Stimulated activated CD4-positive, alpha-beta T cell treated with anti-CD3 and anti-CD28 coated beads, Interleukin-2, amount 100 ng/mL, for 24 hours (primary cell): ENCODE measurements at places on chromosomes 13 and 19.

- no peak for DNase-seq
These were observed 1257.5 kb upstream of the ATXN8OS start for GRCh38 chr13:68850160-68850559.

GRCh38 chr13:108325863-108326262, 56.3 kb downstream of the TNFSF13B start:
- no peak for DNase-seq

GRCh38 chr13:109767023-109767422, 19.4 kb downstream of the IRS2 start:
- no peak for DNase-seq

GRCh38 chr19:383922-384798, 24.8 kb downstream of the C2CD4C start:
- DNase-seq: peak; percentile 26

DNA sequence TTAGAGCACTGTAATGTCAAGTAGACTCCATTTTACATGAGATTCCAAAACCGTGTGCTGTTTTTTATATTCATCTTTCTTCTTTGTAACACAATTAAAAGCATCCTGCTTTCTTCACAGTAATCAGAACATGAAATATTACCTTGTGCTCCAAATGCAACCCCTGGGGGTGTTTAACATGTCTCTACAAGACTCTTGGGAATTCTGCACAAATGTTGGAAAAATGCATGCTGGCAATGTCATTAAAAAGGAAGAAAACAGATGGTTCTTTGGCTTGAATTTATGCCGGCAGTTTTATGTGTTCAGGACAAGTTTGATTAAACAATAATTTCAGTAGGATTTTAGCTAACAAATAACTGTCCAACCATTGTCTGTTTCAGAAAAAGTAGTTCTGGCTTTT, 159.1 kb downstream of the LIG4 start:
- DNase-seq: no peak

DNA sequence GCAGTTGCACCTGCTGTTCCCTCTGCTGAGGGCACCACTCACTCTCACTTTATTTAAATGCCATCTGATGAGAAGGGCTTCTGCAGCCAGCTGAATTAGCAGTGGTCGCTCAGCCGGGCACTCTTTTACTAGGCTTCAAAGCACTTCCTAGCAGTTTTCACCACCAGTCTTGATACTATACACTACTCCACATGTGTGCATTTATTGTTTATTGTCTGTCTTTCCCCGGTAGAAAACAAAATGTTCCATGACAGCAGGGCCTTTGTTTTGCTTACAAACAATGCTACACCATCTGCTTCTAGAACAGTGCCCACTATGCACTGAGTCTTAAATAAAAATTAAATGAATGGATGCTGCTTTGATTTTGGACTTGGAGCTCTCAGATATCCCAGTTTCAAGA, 404.9 kb downstream of the FGF14 start:
- DNase-seq: no peak

- no peak for DNase-seq
These were observed 3.3 kb downstream of the ICAM5 start for GRCh38 chr19:10292789-10293636.

GRCh38 chr19:33683881-33684537, 62.3 kb downstream of the CHST8 start:
- DNase-seq: peak; percentile 7

- no peak for DNase-seq
These were observed 80.2 kb downstream of the IRS2 start for GRCh38 chr13:109706015-109706715.

DNA sequence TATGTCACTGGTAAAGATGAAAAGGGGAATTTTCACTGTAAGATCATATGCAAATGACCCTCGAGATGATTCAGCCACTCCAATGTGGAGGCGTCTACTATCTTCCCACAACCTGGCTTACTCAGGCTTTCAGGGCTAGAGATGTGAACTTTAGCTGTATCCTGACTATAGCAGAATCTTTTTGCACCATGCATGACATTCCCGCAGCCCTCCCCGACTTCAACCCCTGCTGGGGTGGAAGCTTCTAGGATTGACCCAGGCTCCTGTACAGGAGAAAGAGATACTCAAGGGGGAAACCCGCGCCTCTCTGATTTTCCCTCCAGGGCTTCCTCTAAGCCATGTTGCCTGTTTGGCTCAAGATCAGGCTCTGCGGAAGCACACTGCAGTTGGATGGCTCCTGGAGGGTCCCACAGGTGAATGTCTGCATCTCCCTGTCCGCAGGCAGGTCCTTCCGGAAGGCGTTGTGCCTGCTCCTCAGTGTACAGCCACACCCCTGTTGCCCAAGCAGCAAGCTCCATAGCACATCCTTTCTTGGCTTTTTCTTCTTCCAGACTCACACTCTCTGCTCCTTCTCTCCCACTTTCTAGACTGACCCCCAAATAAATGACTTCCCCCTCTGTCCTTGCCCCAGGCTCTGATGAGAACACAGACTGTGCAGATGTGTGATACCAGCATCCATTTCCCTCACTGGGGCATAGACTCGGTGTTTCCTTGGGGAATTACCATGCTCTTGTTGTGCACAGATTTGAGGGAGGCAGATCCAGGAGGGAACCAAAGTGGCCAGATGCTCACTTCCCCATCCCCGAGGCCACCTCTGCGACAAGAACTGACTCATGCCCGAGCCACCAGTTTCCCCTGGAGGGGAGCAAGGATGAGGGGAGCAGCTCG, 29.1 kb upstream of the POP4 start:
- DNase-seq: peak; percentile 42

GRCh38 chr13:111917086-111917485, 149.9 kb upstream of the SOX1 start:
- no peak for DNase-seq

DNA sequence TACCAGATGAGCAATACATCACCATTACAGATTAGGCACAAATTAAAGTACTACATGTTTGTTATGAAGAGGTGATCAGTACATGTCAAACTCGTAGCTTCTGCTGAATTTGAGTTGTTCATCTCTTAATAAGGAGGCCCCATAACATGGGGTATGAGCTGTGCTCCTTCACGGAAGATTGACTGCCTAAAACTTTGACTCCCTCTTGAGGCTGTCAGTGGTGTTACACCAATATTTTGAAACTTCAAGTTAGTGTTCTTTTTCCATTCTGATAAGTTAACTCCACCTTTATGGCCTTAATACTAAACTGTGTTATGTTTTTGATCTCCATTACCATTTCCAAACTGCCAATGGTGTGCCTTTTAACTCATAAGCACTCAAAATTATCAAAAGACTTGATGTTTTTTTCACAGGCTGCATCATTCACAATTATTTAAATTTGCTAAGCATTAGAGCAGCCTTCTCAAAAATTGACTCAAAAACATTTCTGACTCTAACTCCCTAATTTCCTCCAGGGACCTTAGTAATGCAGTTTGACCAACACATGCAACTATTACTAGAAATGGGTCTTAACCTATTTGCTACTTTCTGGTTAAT, 1591.5 kb downstream of the PCDH9 start:
- no peak for DNase-seq

DNA sequence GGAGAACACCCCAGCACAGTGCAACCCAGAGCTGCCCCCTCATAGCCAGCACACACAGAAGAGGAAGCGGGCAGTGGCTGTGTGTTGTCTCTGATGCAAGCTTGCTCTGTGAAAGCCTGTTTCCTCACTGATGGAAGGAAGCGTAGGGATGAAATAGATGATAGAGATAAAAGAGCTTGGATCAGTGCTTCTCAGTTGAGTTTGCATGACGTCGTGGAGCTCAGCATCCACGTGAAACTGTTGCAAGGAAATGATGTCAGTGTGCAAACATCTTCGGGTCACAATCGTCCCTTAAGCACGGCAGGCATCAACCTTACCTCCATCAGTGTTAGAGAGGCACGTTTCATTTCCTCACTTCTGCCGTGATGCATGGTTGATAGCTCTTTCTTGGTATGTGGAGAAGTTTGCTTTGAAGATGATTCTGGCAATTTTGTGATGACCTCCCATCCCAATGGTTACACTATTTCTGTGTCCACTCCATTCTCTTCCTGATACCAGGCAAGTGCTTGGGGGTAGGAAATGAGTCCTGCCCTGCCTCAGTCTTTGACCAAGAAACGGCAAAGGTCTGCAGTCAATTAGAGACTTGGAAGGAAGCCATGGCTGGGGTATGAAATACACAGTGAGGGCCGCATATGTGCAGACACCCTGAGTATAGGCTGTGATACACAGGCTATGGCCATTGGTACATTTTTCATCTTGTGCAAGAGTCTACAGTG, 183.0 kb downstream of the ZNF536 start:
- DNase-seq: no peak

- no peak for DNase-seq
These were observed 15.3 kb downstream of the PIN1 start for GRCh38 chr19:9850235-9850959.

DNA sequence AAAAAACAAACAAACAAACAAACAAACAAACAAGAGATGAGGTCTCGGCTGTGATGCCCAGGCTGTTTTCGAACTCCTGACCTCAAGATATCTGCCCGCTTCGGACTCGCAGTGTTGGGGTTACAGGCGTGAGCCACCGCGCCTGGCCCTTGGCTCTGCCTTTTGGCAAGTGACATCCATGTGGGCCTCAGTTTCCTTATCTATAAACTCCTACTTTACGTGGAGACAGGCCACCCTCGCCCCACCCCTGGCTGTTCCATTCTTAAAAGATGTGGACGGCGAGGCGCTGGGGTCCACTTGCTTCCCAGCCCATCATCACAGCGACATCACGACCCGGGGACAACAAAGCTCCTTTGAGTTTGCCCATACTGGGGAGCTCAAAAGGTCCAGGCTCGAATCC, 1.7 kb downstream of the TSSK6 start:
- DNase-seq: no peak

DNA sequence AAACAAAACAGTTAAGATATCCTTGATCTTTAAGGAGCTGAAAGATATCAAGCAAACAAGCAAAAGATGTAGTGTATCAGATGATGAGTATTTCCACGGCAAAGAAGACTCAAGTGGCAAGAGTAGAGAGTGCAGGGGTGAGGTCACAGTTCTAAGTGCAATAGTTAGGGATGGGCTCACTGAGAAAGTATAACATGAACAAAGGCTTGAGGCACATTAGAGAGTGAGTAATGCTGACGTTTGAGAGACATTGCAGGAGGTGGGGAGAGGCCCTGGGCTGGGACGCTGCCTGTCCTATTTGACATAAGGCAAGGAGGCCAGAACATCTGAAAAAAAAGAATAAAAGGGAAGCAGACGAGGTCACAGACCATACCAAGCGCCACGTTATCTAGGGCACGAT, 1.4 kb downstream of the DUXA start:
- DNase-seq: no peak

DNA sequence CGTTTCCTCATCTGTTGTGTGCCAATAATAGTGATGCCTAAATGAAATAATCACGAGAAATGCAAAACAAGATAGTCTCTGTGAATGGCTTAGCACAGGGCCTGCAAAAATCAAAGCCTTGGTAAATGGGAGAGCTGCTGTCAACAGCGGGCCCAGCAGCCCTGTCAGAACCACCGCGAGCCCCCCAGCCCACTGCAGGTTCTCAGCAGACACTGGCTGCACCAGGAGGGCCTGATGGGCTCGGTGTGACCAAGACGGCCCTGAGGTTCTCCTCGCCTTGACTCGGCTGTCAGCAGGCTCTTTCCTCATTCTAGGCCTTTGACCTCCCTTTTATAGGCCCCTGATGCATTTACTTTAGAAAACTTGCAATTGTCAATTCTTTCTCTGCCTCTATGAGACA, 90.9 kb upstream of the GPR183 start:
- no peak for DNase-seq

DNA sequence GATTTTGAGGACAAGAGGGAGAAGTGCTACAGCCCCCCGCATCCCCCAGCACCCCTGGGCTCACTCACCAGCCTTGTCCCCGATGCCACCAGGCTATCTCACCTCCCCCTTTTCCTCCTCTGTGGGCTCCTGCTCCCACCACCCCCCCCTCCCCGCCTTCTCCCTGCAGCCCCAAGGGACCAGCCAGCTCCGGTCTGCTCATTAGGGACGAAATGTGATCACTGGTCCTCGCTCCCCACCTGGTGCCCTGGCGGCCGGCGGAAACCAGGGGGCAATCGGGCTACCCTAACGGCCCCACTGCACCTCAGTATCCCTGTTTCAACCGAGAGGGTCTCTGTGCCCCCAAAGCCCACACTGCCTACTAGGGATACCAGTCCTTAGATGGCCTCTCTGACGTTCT, 2.7 kb downstream of the GPR4 start:
- no peak for DNase-seq

DNA sequence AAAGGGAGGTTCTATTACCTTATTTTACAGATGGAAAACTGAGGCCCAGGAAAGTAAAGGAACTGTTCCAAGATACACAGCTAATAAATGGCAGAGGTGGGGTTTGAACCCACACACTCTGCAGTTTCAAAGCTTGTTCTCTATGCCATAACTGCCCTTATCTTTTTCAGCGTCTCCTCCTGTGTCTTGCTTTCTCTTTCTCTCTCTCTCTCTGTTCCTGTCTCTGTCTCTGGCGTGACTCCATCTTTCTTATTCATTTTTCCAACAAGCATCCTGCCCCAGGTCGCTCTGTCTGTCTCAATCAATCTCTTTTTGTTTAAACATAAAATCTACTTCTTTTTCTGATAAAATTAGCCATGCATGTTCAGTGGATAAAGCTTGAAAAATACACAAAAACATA, 3.2 kb upstream of the IFNL4 start:
- no peak for DNase-seq

DNA sequence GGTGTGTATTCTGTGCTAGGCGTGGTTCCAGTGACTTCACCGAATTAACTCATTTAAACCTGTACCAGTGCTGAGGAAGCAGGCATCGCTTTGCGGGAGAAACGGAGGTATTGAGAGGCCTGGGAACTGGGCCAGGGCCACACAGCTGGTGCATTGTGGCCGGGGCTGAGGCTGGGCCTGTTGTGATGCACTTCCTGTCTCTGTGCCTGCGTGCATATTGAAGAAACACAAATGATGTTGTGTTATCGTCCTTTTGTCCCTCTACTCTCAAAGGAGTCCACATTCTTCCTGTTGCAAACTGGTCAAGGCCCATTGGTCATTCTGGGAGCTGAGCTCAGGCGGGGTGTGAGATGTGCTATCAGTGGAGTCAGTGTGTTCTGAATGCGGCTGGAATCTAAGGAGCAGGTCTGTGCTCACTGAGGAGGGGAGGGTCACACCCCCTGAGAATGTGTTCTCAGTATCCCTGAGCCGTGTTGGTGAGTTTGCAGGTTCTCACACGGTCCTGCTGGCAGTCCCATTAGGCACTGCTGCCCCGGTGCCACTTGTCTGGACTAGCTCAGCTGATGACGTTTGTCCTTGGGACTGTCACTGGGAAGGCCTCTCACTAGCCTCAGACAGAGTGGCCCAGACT, 62.1 kb downstream of the ARHGEF7 start:
- no peak for DNase-seq

GRCh38 chr13:108779308-108779707, 149.9 kb downstream of the MYO16 start:
- no peak for DNase-seq

- DNase-seq: no peak
These were observed 2.6 kb downstream of the GTF2F2 start for GRCh38 chr13:45122941-45123340.
